GM23248 (cell line): ENCODE measurements at places on chromosomes 3 and 15.

GRCh38 chr3:176286476-176287085, 910.7 kb downstream of the TBL1XR1 start:
- peak; percentile 46 for DNase-seq

DNA sequence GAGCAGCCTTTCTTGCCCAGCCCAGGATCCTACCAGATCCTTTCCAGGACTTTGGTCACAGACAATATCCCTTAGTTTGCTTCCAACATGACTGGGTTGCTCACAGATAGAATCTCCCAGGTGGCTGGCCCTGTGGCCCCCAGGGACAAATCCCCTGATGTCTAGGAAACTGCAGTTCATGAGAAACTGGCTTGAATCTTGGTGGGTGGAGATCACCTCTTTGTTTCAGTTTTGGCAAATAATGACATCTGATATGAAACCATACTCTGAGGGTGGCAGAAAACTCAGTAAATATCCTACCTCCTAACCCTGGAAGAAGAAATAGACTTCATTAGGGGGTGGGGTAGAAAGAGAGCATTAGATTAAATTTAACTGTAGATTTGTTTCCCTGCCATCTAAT, 44.1 kb upstream of the PFN2 start:
- DNase-seq = no peak

GRCh38 chr3:51678641-51679040, 7.6 kb downstream of the TEX264 start:
- DNase-seq = peak; percentile 20

DNA sequence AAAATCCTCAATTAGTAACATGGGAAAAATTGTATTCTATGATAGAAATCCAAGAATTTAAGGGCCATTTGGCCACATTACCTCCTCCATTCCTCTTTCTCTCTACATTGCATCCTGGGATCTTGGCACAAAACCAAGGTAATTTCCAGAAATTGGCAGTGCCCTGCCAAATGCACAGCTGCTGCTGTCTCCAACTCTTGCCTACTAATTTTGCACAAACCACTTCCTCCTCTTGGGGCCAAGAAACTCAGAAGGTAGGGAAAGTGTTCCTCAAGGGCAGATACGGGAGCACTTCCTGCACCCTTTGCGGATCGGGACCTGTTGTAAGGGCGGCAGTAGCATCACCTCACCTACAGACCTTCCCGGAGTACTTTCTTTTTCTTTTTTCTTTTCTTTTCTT, 57.8 kb downstream of the MAP3K13 start:
- DNase-seq = no peak

DNA sequence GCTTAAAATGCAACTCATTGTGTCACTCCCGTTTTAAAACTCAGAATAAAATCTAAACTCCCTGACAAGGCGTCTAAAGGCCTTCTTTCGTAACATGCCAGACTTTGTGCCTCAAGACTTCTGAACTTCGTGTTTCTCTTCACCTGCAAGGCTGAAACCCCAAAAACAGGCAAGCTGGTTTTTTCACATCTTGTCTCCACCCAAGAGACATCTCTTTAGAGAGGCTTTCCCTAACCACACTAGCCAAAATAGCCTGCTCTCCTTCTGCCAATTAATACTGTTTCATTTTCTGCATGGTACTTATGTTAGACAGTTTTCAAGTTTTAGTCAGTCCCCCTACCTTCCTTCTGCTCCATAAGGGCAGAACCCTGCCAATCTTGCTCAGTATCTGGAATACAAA, 41.6 kb downstream of the RAF1 start:
- DNase-seq = no peak

GRCh38 chr3:98521897-98522543, 682 bp downstream of the CLDND1 start:
- peak; percentile 93 for DNase-seq

DNA sequence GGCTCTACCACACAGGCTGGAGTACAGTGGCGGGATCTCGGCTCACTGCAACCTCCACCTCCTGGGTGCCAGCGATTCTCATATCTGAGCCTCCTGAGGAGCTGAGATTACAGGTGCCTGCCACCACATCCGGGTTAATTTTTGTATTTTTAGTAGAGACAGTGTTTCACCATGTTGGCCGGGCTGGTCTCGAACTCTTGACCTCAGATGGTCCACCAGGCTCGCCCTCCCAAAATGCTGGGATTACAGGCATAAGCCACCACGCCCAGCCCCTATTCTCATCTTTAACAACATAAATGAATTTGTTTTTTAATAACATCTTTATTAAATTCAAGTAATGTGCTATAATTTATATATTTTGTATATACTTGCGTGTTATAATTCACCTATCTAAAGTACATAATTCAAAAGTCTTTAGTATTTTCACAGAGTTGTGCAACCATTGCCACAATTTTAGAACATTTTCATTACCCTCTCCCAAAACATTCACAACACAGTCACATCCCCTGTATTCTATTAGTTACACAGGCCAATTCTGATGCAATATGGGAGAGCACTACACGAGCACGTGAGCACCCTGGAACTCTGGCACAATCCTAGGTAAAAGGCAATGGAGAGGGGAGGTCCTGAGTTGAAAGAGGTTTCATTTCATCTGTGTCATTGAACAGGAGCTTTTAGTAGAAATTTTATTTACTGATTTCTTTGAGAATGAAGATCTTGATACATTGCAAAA, 21.2 kb upstream of the MTMR14 start:
- DNase-seq = no peak

DNA sequence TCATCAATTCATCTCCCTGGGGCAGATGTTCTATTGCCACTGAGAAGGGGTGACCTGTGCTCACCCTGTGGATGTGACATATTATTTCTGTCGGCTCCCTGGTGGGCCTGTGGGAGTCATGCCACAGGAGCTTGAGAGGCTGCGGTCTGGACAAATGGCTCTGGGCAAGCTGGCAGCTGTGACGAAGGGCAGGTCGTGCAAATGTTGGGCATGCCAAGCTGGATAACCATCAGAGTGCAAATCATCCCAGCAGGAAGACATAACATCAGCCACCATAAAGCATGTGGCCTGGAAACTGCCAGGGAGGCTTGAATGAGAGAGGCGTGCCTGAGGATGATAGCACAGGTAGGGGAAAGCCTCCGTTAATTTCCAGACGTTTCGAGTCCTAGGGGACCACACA, 45.3 kb upstream of the FAM3D start:
- DNase-seq = no peak

DNA sequence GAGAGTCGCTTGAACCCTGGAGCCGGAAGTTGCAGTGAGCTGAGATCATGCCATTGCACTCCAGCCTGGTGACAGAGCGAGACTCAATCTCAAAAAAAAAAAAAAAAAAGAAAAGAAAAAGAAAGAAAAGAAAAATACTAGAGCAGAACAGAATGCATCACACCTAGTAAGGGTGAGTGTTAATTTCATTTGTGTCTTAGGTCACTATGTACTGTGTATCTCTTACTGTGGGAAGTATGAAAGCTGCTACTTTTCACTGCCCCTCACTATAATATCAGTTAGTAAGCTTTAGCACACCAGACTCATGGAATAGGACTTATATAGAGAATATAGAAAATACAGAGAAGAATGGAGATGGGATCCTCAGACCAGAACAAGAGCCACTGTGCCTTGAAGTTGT, 45.9 kb upstream of the RASA2 start:
- no peak for DNase-seq
